Activated T-cell treated with anti-CD3 and anti-CD28 coated beads, Interleukin-2, amount 50 U/mL, for 72 hours (primary cell): ENCODE measurements at places on chromosomes 4 and X. TPM values are rescaled to one million over a fixed set of nuclear protein-coding genes. Genes with fewer than 3 reads are reported as not detected.
A peak's percentile ranks its signal among the peaks of the same experiment; 100 is the strongest.

The SPANXA1 gene
- not detected for total RNA-seq

The STARD8 gene
- 1.1 TPM for total RNA-seq

The CLDN22 gene
- not detected for total RNA-seq

The SOWAHB gene
- not detected for total RNA-seq

The DCAF4L1 gene
- total RNA-seq: 0.19 TPM

The EDA gene
- total RNA-seq: 4.3 TPM

The NAT8L gene
- 0.51 TPM for total RNA-seq

The WDR17 gene
- total RNA-seq: 0.63 TPM

The EXOC1L gene
- total RNA-seq: not detected

The TEX13C gene
- total RNA-seq: not detected

- H3K27ac ChIP-seq: no peak overlapping the region
- no peaks in the 10 kb centered on the region for H3K4me1 ChIP-seq
- peaks cover 10% of the 10 kb centered on the region for H3K27me3 ChIP-seq
- no peak overlapping the region for H3K4me3 ChIP-seq
- no peak for DNase-seq
These were observed 85.1 kb downstream of the APBB2 start for GRCh38 chr4:41129128-41129754.

- H3K27ac ChIP-seq: no peak overlapping the region
- no peaks in the 10 kb centered on the region for H3K4me1 ChIP-seq
- no peaks in the 10 kb centered on the region for H3K27me3 ChIP-seq
- no peaks in the 10 kb centered on the region for H3K36me3 ChIP-seq
- DNase-seq: no peak
- no peak overlapping the region for H3K4me3 ChIP-seq
These were observed 109.9 kb upstream of the LIMCH1 start for GRCh38 chr4:41427931-41428600.

DNA sequence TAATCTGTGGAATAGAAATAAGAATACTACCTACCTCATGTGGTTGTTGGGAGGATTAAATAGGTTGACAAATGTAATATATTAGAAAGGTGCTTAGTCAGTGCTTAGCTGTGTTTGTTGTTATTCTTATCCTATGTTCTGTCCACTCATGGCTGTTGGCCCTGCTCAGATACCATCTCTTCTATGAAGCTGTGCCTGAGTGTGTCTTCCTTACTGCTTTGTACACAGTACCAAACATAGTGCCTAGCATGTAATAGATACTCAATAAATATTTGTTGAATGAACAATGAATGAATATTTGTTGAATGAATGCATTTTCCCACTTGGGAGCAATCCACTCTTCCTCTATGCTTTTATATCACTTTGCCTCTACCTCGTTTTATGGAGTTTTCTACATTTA, 57.2 kb downstream of the NHS start:
- H3K36me3 ChIP-seq: no peaks in the 10 kb centered on the region
- H3K27me3 ChIP-seq: peaks cover 32% of the 10 kb centered on the region
- no peak for DNase-seq
- no peak overlapping the region for H3K27ac ChIP-seq
- H3K4me1 ChIP-seq: no peaks in the 10 kb centered on the region

GRCh38 chr4:16846540-16847117, 51.8 kb downstream of the LDB2 start:
- no peaks in the 10 kb centered on the region for H3K36me3 ChIP-seq
- no peaks in the 10 kb centered on the region for H3K4me1 ChIP-seq
- H3K27ac ChIP-seq: no peak overlapping the region
- DNase-seq: no peak

- H3K27ac ChIP-seq: no peak overlapping the region
- H3K4me1 ChIP-seq: no peaks in the 10 kb centered on the region
- H3K36me3 ChIP-seq: no peaks in the 10 kb centered on the region
- H3K27me3 ChIP-seq: peaks cover 8% of the 10 kb centered on the region
- no peak overlapping the region for H3K4me3 ChIP-seq
These were observed 105.2 kb upstream of the NOCT start for GRCh38 chr4:138910195-138910913.

GRCh38 chrX:35382966-35383365, 415.2 kb upstream of the MAGEB16 start:
- no peaks in the 10 kb centered on the region for H3K4me1 ChIP-seq
- H3K27ac ChIP-seq: no peak overlapping the region
- no peaks in the 10 kb centered on the region for H3K27me3 ChIP-seq
- no peaks in the 10 kb centered on the region for H3K36me3 ChIP-seq
- no peak overlapping the region for H3K4me3 ChIP-seq
- no peak for DNase-seq

GRCh38 chrX:22234380-22234779, 38.3 kb upstream of the CBLL2 start:
- no peak for DNase-seq
- H3K27me3 ChIP-seq: peaks cover 21% of the 10 kb centered on the region
- H3K4me1 ChIP-seq: no peaks in the 10 kb centered on the region
- H3K36me3 ChIP-seq: peaks cover under 1% of the 10 kb centered on the region

GRCh38 chr4:173318648-173319211, 15.4 kb downstream of the HMGB2 start:
- no peaks in the 10 kb centered on the region for H3K27me3 ChIP-seq
- H3K36me3 ChIP-seq: no peaks in the 10 kb centered on the region
- H3K27ac ChIP-seq: peak overlapping the region; percentile 58
- H3K4me1 ChIP-seq: peaks cover 17% of the 10 kb centered on the region

- no peak for DNase-seq
- no peak overlapping the region for H3K27ac ChIP-seq
- H3K4me1 ChIP-seq: no peaks in the 10 kb centered on the region
These were observed 54.7 kb downstream of the OTC start for GRCh38 chrX:38407126-38407525.

- H3K4me3 ChIP-seq: no peak overlapping the region
- peaks cover 49% of the 10 kb centered on the region for H3K4me1 ChIP-seq
- H3K27ac ChIP-seq: no peak overlapping the region
- no peak for DNase-seq
- H3K27me3 ChIP-seq: peaks cover 6% of the 10 kb centered on the region
- H3K36me3 ChIP-seq: peaks cover 8% of the 10 kb centered on the region
These were observed 32.7 kb downstream of the BST1 start for GRCh38 chr4:15735536-15735935.

DNA sequence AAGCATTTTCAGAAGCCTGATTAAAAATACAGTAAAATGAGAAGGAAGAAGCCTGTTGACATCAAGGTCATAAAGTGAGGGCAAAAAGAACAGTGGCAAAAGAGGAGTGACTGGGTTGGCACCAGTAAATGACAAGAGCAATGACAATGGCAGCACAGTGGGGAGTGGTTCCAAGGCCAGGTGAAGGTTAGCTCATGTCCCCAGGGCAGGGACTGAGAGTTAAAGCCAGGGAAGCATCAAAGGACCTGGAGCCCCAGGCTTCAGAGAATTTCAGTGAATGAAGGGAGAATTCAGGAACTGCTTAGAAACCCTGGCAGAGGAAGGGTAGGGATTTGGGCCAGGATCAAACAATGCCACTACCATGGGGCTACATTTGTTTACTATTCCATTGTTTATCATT, 8.8 kb upstream of the PIGA start:
- no peak overlapping the region for H3K27ac ChIP-seq
- no peak for DNase-seq
- no peaks in the 10 kb centered on the region for H3K36me3 ChIP-seq
- H3K4me3 ChIP-seq: no peak overlapping the region
- H3K27me3 ChIP-seq: peaks cover 40% of the 10 kb centered on the region
- no peaks in the 10 kb centered on the region for H3K4me1 ChIP-seq

DNA sequence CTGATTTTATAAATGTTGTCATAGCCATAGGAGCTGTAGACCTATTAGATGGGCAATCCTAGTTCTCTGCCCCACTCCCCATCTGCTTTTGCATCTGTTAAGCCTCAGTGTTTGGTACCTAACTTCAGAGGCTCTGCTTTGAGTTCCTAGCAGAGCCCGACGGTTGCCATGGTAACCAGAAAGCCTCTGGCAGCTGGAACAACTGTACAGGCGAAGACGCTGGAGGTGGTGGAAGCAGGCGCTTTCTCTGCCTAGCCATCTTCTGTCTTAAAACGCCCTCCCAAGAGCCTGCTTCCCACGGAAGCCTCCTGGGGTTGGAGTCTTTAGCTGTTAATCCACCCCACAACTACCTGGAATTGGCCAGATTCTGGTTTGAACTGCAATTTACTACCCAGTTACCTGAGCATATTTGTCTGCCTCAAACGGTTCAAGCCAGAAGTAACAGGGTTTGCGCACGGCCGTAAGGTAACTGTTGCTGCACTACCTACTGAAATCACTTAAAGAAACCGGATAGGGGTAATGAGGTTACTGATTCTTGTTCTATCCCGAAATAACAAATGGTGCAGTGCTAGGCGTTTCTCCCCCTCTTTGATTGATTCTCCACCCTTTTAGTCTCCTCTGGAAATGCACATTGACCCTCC, 1.0 kb upstream of the GABRG1 start:
- H3K27ac ChIP-seq: no peak overlapping the region
- peaks cover 2% of the 10 kb centered on the region for H3K36me3 ChIP-seq
- DNase-seq: no peak
- no peak overlapping the region for H3K4me3 ChIP-seq
- H3K4me1 ChIP-seq: no peaks in the 10 kb centered on the region
- H3K27me3 ChIP-seq: no peaks in the 10 kb centered on the region

- no peak for DNase-seq
- H3K27ac ChIP-seq: no peak overlapping the region
- H3K4me1 ChIP-seq: peaks cover 8% of the 10 kb centered on the region
- H3K36me3 ChIP-seq: peaks cover 1% of the 10 kb centered on the region
These were observed 426 bp downstream of the PORCN start for GRCh38 chrX:48509245-48509590.

GRCh38 chrX:9476810-9477575, 12.1 kb downstream of the TBL1X start:
- DNase-seq: no peak
- peaks cover 19% of the 10 kb centered on the region for H3K4me1 ChIP-seq
- H3K4me3 ChIP-seq: no peak overlapping the region
- no peak overlapping the region for H3K27ac ChIP-seq
- peaks cover 4% of the 10 kb centered on the region for H3K36me3 ChIP-seq
- no peaks in the 10 kb centered on the region for H3K27me3 ChIP-seq

DNA sequence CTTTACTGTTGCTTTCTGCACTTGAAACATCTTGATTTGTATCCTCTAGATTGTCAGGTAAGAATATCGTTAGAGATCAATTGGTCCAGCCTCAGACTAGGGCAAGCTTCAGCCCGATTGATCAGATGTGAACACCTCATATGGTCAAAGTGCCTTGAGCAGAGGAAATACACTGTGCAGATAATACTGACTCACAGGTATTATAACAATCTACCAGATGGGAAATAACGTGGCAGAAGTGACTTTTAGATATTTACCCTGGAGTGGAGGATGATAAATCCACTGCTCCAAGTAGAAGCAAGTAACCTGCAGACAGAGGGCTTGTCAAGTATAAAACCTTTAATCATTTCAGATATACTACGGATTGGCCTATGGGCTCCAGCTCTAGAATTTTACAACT, 17.9 kb downstream of the VEGFC start:
- H3K36me3 ChIP-seq: no peaks in the 10 kb centered on the region
- H3K4me1 ChIP-seq: no peaks in the 10 kb centered on the region
- no peak overlapping the region for H3K27ac ChIP-seq

DNA sequence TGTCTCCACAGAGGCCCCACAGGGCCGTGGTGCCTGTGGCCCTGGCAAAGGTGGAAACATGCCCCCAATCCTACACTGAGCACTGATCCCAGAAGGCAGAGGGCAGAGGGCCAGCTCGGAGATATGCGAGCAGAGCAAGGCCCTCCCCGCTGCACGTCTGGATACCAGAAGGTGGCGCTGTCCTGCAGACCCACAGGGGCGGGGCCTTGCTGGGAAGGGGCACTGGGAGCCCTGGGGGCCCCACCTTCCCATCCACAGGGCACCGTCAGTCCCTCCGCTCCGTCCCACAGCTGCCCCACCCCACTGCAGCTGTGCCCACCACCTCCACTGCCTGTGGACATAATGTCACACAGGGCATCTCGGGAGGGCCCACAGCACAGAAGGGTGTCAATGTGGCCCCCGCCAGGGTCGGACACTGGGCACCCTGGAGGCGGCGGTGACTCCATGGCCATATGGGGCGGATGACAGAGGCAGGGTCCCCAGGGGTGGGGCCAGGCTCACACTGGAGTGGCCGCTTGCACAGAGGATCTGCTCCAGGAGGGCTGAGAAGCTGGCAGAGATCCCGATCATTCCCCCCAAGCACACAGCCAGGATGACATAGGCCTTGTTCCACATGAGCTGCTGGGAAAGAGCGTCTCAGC, 4.8 kb downstream of the SLC49A3 start:
- no peak overlapping the region for H3K4me3 ChIP-seq
- H3K4me1 ChIP-seq: peaks cover 6% of the 10 kb centered on the region
- H3K27me3 ChIP-seq: peaks cover 6% of the 10 kb centered on the region
- peak; percentile 58 for DNase-seq

GRCh38 chr4:61795998-61796397, 595.9 kb downstream of the ADGRL3 start:
- no peak overlapping the region for H3K4me3 ChIP-seq
- H3K27me3 ChIP-seq: no peaks in the 10 kb centered on the region
- no peak overlapping the region for H3K27ac ChIP-seq
- DNase-seq: no peak
- no peaks in the 10 kb centered on the region for H3K4me1 ChIP-seq

DNA sequence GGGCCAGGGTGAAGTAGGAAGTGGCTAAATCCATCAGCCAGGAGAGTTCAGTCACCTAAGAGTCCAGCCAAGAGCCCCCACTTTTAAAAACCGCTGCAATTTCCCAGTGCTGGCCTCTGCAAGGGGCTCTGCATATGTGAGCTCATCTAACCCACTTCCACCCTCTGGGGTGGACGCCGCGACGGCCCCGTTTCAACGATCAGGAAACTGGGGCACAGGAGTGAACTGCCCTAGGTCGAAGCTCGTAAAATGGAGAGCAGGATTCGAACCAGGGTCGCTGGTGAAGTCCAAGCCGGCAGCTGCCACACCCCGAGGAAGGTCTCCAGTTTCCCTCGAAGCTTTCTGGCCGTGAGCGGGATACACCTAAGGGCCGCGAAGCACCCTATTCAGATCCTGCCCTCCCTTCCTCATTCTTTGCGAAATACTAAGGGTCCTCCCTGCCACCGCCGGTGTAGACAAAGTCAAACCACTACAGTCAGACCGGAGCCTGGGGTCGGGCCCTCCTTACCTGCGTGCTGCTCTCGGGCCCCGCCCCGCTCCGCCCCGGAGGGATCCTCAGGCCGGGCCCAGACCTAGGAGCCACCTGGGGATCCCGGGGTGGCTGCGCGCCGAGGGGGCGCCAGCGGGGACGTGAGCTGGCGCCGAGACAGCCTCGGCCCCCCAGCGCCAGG, 446 bp downstream of the EVC2 start:
- peaks cover 21% of the 10 kb centered on the region for H3K4me1 ChIP-seq
- H3K4me3 ChIP-seq: peak overlapping the region; percentile 51
- H3K36me3 ChIP-seq: peaks cover 2% of the 10 kb centered on the region
- DNase-seq: no peak

DNA sequence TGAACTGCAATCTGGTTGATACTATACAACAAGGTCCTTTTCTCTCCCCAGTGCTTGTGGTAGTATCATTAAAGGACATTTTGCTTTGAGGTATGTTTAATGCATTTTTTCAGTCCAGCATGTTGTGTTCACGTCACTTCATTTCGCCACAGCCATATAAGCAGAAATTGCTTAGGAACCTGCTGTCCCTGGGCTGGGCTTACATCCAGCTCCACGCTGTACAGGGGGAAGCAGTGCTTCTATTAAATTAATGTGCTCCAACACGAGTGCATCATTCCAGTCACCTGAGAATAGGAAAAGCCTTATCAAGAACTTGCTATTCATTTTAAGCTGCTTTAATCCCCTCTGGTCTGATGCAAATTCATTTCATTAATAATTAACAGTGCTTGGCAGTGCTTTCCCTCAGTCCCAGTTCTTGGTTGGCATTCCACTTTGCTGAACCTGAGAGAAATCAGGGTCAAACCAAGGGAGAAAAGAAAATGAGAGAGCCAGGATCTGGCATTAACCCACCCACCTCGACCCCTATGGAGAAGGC, 47.4 kb upstream of the PTCHD1 start:
- no peak overlapping the region for H3K27ac ChIP-seq
- H3K4me3 ChIP-seq: no peak overlapping the region
- no peaks in the 10 kb centered on the region for H3K4me1 ChIP-seq
